ENCODE measurements at places on chromosomes 3 and 15.

DNA sequence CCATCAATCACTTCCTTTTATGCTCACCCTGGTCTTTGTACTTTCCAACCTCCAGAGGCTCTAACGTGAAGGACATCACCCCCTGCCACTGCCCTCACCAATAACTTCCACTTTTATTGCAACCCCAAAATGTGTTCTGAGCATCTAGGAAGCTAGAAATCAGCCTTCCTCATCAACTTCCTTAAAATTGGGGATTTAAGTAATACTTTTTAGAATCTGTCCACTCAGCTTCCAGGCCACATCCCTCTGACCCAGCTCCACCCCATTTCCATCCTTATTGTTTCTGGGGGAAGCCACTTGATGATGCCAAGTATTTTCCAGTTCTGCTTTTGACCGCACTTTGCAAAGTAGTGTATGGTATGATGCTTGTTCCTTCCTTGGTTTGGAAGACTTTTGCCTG is 73.5 kb upstream of the XCR1 start:
- DNase-seq, result no peak

- DNase-seq, result no peak
These were observed 17.6 kb upstream of the SEMA5B start for GRCh38 chr3:123044981-123045763.

DNA sequence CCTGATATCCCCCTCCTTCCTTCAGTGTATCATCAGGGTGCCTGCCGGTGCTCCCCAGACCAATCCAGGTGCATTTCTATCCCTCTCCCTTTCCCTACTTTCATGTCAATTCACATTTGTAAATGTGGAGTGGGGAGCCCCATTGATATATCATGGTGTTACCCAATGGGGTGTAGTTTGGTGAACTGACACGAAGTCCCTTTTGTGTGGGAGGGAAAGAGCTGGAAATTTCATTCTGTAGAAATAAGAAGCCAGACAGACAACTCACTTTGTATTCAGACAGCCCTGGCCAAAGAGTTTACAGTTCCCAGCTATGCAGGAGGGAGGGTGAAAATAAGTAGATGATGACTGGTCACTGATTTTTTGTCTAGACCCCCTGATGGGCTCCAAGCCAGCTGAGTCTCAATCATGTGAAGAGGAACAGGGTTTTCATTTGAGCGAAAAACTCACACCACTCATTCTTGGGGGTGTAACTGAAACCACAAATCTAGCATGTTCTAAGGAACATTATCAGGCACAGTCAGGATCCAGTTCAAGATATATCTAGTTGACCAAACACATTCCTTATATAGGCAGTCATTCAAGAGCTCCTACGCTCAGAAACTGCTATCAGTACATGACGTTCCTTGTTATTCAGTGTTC is 58.9 kb downstream of the LMCD1 start:
- DNase-seq, result no peak

DNA sequence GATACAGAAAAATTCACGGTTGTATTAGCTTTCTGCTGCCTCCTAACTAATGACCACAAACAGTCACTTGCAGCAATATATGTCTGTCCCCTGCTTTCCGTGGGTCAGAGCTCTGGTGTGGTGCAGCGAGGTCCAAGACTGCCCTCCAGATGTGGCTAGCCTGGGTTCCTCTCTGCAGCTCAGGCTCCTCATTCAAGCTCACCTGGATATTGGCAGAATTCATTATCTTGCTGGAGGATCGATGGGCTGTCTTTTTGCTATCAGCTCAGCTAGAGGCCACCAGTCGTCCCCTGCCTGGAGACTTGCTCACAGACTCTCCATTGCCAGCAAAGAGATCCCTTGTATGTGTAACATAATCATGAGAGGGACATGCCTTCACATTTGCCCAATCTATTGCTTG is 12.8 kb upstream of the PLXNA1 start:
- DNase-seq, result no peak

GRCh38 chr15:52786436-52787122 is 3.6 kb downstream of the ONECUT1 start:
- DNase-seq, result no peak

GRCh38 chr3:113271189-113271588 is 59.8 kb downstream of the BOC start:
- no peak for DNase-seq

GRCh38 chr3:72657666-72658065 is 190.6 kb downstream of the SHQ1 start:
- peak; percentile 79 for DNase-seq

DNA sequence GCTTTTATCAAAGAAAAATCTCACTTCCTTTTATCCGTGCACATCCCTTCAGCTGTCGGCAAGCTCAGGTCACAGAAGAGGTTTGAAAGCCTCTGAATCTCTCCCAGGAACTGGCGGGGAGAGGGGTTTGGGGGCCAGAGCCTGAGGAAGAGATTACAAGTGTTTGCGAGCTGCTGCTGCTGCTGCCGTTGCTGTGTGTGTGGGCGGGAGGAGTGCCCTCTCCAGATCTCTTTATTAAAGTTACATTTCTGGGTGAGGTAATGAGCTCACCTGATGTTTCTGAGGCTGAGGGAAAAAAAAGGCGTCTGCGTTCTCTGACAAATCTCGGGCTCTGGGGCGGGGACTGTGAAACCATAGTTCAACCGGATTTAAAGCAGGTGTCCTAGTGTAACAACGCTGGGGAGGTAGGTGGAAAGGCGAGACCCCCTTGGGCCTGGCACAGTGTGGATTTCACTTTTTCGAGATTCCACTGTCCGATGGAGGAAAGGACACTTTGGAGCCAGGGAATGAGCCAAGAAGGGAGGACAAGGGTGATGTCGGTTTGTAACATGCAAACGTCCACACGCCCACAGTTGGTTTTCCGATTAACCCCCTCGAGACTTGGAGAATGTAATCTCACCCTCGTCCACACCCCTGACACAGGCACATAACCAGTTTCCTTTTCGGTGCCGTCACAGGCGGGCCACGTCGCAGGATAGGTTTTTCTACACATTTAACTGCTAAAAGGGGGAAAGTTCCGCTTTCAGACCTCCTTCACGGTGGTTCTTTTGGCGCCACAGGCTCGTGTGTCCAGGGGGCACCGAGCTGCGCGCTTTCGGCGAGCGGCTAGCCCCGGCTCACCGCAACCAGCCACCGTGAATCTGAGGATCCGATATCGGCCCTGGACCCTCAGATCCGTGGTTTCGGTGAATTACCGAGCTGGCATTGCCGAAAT is 2.1 kb downstream of the ALCAM start:
- peak; percentile 80 for DNase-seq

- no peak for DNase-seq
These were observed 287.3 kb upstream of the GBE1 start for GRCh38 chr3:82048711-82049110.

- no peak for DNase-seq
These were observed 9.2 kb downstream of the ARF4 start for GRCh38 chr3:57587905-57588304.

DNA sequence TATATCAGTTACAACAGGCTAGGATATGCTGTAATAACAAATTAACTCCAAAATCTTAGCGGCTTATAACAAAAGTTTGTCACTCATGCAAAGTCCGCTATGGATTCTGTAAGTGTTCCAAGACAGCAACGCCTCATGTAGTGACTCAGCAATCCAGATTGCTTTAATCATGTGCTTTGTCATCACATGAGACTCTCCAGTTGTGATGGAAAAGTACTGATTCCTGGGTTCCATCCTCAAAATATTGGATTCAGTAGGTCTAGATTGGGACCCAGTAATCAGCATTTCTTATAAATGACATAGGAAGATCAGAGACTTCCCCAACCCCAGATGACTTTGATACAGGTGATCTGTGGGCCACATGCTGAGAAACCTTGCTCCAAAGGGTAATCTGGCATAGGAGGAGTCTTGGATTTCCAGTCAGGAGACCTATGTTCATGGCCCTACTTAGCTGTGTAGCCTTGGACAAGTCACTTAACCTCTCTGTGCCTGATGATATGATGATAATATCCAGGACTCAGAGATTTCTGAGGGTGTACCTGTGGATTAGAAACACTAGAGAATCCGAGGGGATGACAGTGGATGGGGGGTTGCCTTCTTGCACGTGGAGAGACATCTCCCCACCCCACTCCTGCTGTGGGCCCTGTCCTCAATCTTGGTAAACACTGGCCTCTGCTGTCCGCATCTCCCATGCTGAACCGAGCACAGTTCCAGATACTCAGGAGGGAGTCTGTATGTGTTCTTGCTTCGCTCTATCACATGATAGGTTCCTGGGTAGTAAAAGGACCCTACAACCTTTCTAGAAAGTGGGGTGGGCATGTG is 65.5 kb downstream of the CORO2B start:
- DNase-seq, result no peak

DNA sequence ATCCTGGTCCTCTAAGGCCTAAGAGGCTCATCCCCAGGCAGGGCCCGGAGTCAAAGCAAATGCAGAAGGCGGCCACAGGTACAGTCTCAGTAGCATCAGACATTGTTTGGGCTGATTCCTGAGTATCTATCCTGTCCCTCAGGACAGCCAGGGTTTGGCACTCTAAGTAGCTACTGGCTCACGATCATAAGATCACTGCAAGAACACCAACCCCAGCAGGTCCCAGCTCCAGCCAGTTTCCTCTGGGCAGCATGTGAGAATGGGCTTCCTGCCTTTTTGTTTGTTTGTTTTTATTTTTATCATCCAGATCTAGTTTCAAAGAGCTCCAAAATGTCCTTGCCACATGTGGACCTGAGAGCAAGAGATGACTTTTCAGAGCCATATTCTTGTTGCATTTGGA is 32.7 kb downstream of the LRRFIP2 start:
- DNase-seq, result no peak

DNA sequence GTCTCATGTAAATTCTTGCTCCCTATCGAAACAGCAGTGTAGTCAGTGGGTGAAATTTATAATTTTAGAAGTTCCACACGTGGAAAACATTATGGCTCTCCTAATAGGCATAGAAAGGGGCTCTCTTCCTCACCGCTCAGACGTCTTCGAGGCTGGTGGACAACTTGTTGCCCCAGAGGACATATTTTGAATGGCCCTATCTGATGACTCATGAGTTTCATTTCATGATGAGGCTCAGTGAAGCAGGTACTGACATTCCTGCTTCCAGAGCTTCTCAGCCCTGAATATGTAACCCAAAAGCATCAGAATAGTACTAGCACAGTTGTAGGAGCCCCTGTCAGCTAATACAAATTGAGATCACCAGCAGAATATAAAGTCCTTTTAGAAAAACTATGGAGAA is 117.9 kb downstream of the HERC1 start:
- no peak for DNase-seq

GRCh38 chr3:39978308-39978707 is 168.9 kb downstream of the MYRIP start:
- DNase-seq, result no peak

DNA sequence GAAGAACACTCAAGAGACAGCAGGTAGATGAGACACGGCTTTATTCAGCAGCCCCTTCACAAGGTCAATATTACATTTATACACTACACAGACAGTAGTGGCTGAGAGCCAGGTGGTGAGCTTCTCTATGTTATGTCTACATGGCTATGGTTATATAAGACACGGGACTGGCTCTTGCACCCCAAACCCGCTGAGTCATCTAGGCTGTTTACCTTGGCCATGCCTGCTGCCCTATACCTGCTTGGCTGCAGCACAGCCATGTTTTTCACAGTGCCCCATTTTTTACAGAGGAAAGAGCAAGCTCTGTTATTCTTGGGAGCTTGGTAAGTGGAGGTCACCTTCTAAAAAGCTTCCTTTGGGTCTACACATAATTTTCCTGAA is 231.6 kb downstream of the IGSF11 start:
- DNase-seq, result no peak

DNA sequence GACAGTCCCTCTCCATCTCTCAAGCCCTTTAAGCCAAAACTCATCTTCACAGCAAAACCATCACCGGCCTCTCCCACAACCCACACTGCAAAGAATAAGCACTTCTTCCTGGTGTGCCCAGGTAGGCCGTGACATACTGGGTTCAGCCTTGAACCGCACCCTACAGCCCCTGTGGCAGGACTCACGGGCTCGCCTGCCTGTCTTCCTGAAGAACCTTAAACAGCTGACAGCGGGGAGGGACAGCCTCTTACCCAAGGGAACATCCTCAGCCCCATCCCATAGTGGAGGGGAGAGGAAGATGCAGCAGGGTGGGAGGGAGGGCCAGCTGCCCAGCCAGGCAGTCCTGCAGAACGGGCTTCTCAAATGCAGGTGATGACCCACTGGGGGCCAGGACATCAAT is 40.2 kb downstream of the TBC1D2B start:
- no peak for DNase-seq

- DNase-seq, result no peak
These were observed 642.3 kb downstream of the RBMS3 start for GRCh38 chr3:29922992-29923746.

DNA sequence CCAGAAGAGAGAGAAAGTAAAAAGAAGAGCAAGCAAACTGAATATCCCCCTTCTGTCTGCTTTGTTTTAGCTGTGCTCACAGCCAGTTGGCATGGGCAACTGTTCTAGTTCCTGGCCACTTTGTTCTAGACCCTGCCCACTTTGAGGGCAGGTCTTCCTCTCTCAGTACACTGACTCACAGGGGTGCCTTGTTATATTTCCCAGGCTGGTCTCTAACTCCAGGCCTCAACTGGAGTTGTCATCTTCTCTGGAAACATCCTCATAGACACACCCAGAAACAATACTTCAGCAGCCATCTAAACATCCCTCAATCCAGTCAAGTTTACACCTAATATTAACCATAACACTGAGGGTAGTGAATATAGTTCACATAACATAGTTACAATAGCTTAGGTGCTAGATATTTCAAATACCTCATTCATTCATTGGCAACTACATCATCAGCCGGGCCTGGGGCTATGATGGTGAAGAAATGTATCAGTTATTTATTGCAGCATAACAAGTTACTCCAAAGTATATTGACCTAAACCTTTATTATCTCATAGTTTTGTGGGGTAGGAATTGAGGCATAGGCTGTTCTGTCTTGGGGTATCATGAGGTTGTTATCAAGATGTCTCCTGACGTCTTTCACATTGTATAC is 106.0 kb downstream of the UBE2E2 start:
- no peak for DNase-seq

- no peak for DNase-seq
These were observed 12.8 kb upstream of the PPARG start for GRCh38 chr3:12275974-12276650.

- DNase-seq, result no peak
These were observed 109.6 kb upstream of the ARHGEF3 start for GRCh38 chr3:56911363-56911762.

DNA sequence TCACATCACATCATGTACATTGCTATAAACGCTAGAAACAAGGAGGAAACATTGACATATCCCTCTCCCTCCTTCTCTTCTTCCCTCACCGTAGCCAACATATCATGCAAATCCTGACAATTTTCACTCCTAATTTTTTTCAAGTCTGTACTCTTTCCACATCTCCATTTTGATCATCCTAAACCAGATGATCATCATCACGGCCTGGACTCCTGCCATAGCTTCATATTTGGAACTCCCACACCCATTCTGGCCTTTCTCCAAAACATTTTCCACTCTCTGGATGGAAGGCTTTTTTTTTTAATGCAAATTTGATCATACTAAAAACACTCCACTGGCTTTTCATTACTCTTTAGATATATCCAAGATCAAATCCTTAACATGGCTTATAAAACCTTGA is 248.0 kb upstream of the CNTN3 start:
- DNase-seq, result no peak

Data from CD8-positive, alpha-beta memory T cell (primary cell).